ENCODE measurements at places on chromosomes 3 and 15. TPM values are rescaled to one million over a fixed set of nuclear protein-coding genes. Genes with fewer than 3 reads are reported as not detected.

DNA sequence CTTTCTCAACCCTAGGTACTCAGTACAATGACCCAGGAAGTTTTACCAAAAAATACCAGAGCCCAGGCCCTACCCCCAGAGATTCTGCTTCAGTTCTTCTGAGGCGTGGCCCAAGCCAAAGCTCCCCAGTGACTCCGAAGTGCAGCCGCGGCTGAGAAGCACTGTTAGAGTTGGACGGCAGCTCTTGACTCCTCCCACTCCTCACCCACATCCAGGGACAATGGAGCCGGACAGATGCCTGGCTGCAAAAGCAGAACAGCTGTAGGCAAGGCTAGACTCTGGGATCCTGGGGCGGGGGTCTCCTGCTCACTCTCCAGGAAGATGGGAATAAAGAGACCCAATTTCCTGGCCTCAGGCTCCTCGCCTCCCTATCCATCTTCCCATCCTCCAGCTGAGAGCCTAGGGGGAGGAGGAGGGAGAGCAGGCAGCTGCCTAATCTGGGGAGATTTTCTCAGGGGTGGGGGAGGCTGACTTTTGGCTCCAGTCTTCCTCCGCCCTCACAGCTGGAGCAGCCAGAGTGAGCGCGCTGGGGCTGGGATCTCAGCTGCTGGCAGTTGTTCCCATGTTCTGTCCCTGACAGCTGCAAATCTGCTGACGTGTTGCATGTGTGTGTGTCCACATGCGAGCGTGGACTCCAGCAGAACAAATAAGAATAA is 223.8 kb downstream of the OPA1 start:
- no peak overlapping the region for H3K4me3 ChIP-seq
- no peaks in the 10 kb centered on the region for H3K36me3 ChIP-seq
- no peak overlapping the region for H3K27ac ChIP-seq
- no peaks in the 10 kb centered on the region for H3K4me1 ChIP-seq

The FAM81A gene
- 2.8 TPM for total RNA-seq

The DNAH12 gene
- total RNA-seq = not detected

The MESP2 gene
- total RNA-seq = not detected

GRCh38 chr3:7306901-7307300 is 446.0 kb downstream of the GRM7 start:
- no peaks in the 10 kb centered on the region for H3K36me3 ChIP-seq
- H3K27ac ChIP-seq = no peak overlapping the region

DNA sequence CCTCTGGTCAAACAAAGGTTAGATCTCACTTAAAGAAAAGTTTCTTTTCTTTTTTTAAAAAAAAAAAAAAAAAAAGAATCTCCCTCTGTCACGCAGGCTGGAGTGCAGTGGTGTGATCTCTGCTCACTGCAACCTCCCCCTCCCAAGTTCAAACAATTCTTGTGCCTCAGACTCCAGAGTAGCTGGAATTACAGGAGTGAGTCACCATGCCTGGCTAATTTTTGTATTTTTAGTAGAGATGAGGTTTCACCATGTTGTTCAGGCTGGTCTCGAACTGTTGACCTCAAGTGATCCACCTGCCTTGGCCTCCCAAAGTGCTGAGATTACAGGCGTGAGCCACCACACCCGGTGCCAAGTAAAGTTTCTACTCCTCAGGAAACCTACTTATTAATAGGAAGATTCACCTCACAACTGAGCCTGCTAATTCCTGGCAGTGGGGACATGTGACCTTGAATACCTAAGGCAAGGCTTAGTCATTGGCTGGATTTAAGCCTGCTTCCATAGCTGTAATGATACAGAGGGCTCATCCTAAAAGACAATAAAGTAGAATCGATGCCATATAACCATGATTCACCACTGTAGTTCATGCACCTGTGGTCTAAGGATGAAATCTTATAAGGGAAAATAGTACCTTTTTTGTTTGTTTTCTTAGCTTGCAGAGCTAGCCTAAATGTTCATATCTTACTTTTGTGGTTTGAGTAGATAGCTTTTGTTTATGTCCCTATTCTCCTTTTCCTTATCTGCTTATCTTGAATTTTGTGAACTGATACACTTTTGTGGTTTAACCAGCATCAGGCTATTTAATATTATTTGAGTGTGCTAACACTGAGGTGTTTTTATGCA is 24.8 kb upstream of the RBMS3 start:
- DNase-seq = peak; percentile 25
- no peak overlapping the region for H3K4me3 ChIP-seq

The CCDC66 gene
- 9.5 TPM for total RNA-seq

DNA sequence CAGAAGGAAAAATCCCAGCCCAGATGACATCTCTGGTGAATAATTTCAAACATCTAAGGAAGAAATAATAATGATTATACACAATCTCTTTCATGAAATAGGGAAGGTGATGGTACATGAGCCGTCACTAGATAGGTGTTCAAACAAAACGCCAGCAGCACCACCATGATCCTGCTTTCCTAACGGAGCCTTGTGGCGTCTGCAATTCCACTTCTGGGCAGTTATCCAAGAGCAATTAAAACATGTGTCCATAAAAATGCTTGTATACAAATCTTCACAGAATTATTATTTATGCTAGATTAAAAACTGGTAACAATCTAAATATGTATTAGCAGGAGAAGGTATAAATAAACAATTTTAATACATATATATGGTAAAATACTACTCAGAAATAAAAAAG is 33.7 kb downstream of the RTP4 start:
- DNase-seq = no peak
- no peak overlapping the region for H3K4me3 ChIP-seq
- H3K27ac ChIP-seq = no peak overlapping the region
- no peaks in the 10 kb centered on the region for H3K36me3 ChIP-seq
- peaks cover 16% of the 10 kb centered on the region for H3K4me1 ChIP-seq

- H3K36me3 ChIP-seq = no peaks in the 10 kb centered on the region
- no peaks in the 10 kb centered on the region for H3K4me1 ChIP-seq
- no peak for DNase-seq
Observed at GRCh38 chr3:143269741-143270140, 150.2 kb downstream of the CHST2 start.

DNA sequence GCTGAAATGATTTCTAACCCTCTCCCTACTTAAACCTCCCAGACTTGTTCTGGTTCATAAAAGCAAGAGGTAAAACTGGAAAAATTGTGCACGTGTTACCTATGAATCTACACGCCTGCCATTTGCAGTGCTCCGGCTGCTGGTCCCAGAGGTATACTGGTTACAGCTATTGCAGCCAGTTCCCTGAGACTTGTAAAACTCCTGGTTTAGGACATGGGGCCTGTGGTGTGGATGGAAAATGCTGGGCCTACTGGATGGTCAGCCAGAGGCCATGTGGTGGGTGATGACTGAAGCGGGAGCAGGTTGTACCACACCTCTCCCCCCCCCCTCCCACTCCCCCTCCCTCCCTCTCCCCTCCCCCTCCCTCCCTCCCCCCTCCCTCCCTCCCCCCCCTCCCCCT is 45.0 kb downstream of the SENP2 start:
- peaks cover 29% of the 10 kb centered on the region for H3K36me3 ChIP-seq
- no peak overlapping the region for H3K27ac ChIP-seq

DNA sequence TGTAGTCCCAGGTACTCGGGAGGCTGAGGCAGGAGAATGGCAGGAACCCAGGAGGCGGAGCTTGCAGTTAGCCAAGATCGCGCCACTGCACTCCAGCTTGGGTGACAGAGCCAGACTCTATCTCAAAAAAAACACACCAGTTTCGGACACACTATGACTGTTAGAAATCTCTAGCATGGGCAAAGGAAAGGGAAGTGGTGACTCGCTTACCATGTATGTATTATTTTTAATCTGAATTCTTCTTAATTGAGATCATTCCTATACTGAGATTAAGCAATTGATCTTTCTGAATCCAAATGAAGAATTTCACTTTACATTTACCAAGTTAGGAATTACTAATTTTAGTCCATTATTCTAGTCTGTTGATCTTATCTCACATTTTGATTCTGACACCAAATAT is 459.2 kb upstream of the ALCAM start:
- peaks cover 27% of the 10 kb centered on the region for H3K4me1 ChIP-seq
- H3K27me3 ChIP-seq = no peaks in the 10 kb centered on the region
- H3K36me3 ChIP-seq = no peaks in the 10 kb centered on the region
- H3K4me3 ChIP-seq = no peak overlapping the region
- no peak for DNase-seq

DNA sequence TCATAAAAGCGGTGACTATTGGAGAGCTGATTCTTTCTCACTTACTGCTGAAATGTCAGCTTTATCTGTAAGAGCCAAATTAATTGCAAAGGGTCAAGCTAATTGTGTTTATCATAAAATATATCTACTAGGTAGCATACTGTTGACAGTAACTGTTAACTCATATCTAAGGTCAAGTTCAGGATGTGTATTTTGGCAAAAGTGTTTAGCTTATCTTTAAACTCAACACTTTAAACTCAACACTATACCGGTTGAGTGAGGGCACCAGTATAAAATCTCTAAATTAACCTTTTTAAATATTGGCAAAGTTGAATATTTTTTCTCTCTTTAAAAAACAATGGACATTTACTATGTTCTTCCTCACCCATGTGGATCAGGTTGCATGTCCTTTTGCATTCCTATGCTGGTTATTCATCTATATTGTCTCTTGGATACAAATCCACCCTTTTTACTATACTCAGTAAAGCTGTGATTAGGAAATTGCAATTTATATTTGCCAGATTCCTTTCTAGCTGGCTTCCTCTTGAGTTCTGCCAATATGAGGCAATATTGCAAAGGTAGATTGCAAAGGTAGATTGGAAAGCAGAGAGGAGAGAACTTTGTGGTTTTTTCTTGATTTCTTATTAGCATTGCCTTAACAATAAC is 344.6 kb upstream of the DCBLD2 start:
- no peaks in the 10 kb centered on the region for H3K36me3 ChIP-seq
- no peak overlapping the region for H3K27ac ChIP-seq
- H3K4me3 ChIP-seq = no peak overlapping the region
- no peak for DNase-seq
- H3K4me1 ChIP-seq = peaks cover 7% of the 10 kb centered on the region

- no peaks in the 10 kb centered on the region for H3K4me1 ChIP-seq
- H3K36me3 ChIP-seq = no peaks in the 10 kb centered on the region
- H3K27ac ChIP-seq = no peak overlapping the region
- peaks cover 11% of the 10 kb centered on the region for H3K27me3 ChIP-seq
Observed at GRCh38 chr3:13037458-13038117, 35.6 kb downstream of the IQSEC1 start.

Measured in SJSA1 (cell line).